ENCODE measurements at places on chromosomes 3 and 15.

- DNase-seq: no peak
These were observed 48.7 kb upstream of the VILL start for GRCh38 chr3:37941608-37942508.

- DNase-seq: no peak
These were observed 2.9 kb upstream of the MKRN2 start for GRCh38 chr3:12553921-12554391.

- no peak for DNase-seq
These were observed 24.6 kb downstream of the CHCHD6 start for GRCh38 chr3:126728680-126729079.

- DNase-seq: no peak
These were observed 47.5 kb upstream of the LIMD1 start for GRCh38 chr3:45546716-45547701.

- DNase-seq: no peak
These were observed 281.4 kb downstream of the ADAMTS17 start for GRCh38 chr15:100060276-100060926.

- no peak for DNase-seq
These were observed 31.1 kb downstream of the MME start for GRCh38 chr3:155110996-155111901.

DNA sequence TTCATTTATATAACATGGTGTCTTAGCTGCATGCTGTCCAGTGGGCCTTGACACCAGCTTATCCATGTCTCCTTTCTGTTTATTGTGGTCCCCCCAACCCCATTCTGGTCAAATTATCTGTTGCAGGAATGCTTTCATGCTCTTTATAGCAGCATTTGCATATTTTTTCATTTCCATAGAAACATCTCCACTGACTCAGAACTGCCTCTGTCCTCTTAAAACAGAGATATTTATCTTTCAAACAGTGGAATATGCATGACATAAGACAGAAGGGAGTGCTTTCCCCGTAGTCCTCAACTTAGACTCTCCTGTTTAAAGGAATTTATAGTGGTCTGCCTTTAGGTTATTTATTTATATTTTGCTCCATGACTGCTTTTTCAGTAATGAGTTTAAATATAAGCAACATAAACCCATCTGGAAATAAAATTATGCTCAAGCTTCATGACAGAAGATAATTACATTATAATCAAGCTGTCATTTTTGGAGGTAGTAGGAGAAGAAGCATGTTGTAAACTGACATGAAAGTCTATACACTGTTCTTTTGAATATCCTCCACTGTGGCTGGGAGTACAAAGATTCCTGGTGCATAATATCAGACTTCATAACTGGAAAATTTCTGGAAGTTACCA is 179.5 kb upstream of the CD96 start:
- DNase-seq: no peak

- DNase-seq: no peak
These were observed 218.2 kb upstream of the MDFIC2 start for GRCh38 chr3:70530626-70531025.

DNA sequence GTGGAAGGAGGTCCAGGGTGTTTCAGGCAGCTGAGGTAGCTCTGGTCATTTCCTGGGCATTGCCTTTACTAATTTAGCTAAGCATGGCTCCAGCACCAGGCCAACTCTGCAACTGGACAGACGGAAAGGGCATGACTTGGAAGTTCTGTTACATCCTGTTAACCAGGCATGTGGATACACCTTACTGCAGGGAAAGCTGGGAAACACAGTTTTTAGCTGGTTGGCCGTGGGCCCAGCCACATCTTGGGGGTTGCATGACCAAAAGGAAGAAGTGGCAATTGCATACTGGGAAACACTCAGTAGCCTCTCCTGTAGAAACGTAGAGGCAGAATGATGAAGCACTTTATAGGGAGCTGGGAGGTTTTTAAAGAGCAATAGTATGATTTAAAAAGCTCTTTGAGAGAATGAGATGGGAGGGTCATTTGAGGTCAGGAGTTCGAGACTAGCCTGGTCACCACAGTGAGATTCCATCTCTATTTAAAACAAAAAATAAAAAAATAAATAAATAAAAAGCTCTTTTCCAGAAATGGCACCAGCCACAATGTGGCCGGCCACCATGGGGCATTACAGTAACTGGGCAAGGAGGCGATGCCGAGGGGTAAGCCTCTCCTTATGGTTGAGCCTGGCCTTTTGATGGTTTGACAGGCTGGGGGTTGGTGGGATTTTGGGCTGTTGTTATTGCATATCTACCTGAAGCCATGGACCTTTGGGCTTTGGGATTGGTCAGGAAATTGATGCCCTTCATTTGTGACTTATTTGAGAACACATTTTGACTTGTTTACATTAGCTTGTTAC is 28.6 kb downstream of the TRAK1 start:
- DNase-seq: no peak

DNA sequence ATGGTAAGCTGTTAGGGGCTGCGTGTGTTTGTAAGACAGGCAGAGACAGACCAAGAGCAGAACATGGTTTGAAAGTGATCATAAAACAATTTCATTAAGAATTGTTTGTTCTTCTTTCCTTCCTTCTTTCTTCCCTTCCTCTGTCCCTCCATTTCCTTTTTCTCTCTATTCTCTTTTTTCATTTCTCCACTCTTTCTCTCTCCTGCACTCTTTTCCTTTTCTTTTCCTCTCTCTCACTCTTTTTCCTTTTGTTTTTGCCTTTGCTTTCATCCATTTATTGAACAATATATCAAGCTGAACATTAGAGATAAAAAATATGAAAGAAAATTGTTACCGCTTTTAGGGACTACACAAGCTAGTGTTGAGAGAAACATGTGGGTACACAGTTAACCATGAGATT is 62.2 kb upstream of the GOLIM4 start:
- DNase-seq: no peak

GRCh38 chr3:131142580-131142979 is 115.9 kb downstream of the NEK11 start:
- no peak for DNase-seq

GRCh38 chr15:89379818-89380217 is 45.2 kb upstream of the POLG start:
- DNase-seq: no peak

DNA sequence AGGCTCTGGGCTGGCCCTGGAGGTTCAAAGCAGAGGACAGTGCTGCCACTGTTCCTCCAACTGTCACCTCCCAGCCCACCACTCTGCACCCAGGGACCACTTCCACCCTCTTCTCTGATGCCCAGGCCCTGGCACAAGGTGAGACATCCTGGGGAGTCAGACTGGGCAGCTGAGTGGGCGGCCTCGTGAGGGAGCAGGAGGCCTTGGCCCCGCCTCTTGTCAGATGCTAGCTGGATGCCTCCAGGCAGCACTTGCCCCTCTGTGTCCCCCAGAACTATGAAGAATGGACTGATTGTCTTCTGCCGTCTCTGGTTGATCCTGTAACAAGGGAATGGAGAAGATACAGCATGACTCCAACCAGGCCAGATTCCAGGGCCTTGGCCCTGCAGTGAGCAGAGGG is 191.0 kb upstream of the LINGO1 start:
- no peak for DNase-seq

- no peak for DNase-seq
These were observed 313.4 kb downstream of the BCHE start for GRCh38 chr3:165523801-165524200.

- DNase-seq: no peak
These were observed 30.3 kb downstream of the SETD2 start for GRCh38 chr3:47133641-47134040.

DNA sequence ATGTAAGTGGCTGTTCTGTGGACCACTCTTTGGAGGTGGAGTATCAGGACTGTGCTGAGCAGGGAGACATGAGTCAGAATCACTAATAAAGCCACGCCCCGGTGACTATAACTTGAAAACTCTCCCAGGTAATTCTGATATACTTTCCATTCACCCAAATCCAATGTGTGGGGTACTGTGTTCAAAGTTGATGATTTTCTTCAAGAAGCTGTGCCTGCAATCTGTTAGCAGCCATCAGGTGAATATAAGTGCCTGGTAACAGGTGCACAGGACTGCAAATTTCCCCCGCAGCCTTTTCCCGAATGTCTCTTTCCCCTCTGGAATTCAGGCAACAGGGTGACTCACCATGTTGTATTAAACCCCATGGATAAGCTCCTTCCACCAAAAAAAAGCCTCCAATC is 17.0 kb downstream of the MAGI1 start:
- DNase-seq: no peak

DNA sequence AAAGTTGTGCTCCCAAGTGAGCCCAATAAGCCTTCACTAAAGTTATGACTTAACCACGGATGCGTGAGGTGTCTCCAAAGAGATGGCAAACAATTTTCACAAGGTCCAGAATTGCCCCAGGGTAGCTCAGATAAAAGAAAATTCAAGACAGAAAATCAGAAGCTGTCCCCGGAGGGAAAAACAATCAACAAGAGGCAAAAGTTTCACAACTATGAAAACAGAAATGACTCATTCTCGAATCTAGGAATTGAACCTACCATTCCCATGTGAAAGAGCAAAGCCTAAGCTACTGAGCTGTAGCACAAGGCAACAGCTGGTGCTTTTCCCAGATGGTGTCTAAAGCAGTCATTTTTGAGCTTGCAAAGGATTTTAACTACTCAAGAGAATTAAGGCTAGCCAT is 33.5 kb upstream of the MKRN3 start:
- DNase-seq: no peak

- DNase-seq: no peak
These were observed 5.8 kb downstream of the ANO10 start for GRCh38 chr3:43616034-43616433.

- DNase-seq: no peak
These were observed 86.3 kb downstream of the TMEM108 start for GRCh38 chr3:133124511-133124910.

- no peak for DNase-seq
These were observed 272.2 kb downstream of the ADAMTSL3 start for GRCh38 chr15:83926116-83926515.

DNA sequence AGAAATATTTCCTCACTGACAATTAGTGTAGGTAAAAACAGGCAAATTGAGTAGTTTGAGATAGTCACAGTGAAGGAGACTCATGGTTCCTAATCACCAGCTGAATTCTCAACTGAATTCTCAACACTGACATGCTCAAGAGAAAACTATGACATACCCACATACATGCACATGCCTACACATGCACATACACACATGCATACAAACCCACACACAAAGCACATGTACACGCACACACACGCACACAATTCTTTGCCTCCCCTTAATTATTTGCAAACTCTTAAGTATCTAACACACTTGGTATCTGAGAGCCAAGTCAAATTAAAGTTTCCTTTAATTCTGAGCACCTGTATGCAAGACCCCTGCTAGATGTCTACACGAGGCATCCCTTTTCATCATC is 111.8 kb downstream of the GABRB3 start:
- DNase-seq: no peak

GRCh38 chr3:63607716-63608115 is 44.8 kb upstream of the SNTN start:
- DNase-seq: no peak

DNA sequence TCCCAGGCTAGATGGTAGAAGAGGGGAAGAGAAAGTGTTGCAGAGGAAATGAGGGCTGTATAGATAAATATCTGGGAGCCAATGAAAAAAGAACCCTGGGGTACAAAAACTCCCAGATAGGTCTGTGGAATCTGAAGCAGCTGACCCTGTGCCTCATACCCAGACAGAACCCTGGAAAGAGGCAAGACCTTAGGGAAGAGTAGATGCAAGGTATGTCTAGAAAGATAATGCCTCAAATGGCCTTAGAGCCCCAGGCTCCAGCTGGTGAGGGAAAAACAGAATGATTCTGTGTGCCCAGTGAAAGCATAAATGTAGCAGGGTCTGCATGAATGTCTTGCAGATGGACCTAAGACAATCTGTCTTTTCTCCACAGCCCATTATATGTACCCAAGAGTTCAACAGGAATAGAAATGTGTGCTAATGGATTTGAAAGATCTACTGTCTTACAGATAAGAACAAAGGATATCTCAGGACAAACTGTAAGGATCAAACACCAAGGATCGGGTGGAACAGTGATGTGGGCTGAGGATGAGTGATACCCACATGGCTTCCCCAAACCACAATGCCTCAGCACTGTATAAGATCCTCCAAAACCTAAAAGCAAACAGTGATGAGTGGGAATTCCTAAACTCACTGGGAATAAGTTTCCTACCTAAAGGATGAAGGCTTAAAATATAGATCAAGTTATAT is 58.8 kb downstream of the NCEH1 start:
- no peak for DNase-seq

- DNase-seq: no peak
These were observed 12.0 kb downstream of the TRPM1 start for GRCh38 chr15:31089368-31090047.

- no peak for DNase-seq
These were observed 3.8 kb upstream of the RAP2B start for GRCh38 chr3:153158189-153158588.

- DNase-seq: no peak
These were observed 60.7 kb downstream of the RPL22L1 start for GRCh38 chr3:170809007-170809974.

DNA sequence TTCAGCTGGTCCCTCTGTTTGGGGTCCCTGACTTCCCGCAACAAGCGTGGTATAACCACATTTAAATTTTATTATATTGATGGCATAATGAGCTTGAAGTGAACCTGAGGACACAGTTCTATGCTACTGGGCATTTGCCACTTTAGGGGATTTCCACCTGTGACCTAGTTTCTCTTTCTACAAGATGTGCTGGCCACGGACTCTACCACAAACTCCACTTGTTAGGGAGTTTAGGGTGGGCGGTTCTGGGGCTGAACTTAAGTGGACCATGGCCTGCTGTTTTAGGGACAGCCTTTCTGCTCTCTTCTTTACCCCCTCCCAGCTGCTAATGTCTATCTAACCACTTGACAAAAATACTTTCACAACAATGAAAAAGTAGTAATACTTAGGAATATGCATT is 1199.1 kb downstream of the SI start:
- no peak for DNase-seq

- no peak for DNase-seq
These were observed 605.1 kb downstream of the ROBO1 start for GRCh38 chr3:79162653-79163052.

- no peak for DNase-seq
These were observed 127.9 kb upstream of the FEZF2 start for GRCh38 chr3:62501289-62501668.

DNA sequence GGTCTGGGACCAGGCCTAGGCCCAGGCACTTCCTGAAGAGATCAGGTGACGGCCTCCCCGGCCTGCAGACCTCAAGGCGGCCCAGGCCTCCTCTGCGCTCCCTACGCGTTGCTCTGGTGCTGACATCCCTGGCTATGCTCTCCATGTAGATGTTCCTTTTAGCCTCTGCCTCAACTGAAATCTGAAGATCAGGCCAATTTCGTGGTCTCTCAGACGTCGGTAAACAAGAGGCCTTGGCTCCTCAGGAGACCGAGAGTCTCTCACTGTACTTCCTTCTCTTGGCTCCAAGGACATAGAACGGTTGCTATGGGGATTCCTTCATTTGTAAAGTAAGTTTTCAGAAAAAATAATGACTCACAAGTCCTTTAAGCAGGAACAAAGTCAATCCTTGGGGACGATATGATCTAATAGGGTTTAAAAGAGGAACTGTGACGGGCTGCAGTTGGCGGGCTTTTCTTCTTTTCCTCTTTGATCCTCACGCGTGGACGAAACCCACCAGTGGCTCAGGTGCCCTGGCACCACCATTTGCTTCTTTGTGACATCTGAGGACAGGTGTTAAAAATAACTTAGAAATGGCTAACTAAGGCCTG is 55.6 kb upstream of the CGNL1 start:
- DNase-seq: no peak

All from effector CD8-positive, alpha-beta T cell (primary cell).